Foreskin melanocyte (primary cell): ENCODE measurements at places on chromosomes 2 and 18.

DNA sequence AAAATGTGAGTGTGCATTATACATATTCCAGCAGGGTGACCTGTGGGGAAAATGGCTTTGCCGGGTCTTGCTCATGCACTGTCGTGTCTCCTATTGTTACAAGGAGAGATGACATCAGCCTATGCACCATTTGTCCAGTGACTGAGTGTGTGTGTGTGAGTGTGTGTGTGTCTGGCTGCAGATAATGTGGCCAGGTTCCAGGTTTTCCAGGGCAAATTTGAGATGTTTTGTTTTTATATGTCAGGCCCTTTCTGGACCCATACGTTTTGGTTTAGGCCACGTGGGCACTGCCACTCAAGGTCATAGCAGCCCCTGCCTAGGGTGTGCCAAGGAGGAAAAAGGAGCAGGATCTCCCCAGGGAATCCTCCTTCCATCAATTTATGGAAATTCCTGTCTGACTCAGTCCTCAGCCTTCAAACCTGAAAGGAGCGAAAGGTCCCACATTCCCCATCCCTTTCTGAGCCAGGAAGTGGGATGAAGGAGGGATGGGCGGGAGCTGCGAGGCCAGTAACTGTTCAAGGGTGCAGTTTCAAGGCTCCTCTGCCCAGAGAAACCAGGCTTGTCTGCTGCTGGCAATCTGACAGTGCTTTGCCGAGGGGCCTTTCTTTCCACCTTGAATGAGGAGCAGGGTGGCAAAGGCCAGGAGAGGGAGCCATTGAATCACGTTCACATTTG lies 93.0 kb upstream of the SMAD2 start:
- DNase-seq, result no peak

DNA sequence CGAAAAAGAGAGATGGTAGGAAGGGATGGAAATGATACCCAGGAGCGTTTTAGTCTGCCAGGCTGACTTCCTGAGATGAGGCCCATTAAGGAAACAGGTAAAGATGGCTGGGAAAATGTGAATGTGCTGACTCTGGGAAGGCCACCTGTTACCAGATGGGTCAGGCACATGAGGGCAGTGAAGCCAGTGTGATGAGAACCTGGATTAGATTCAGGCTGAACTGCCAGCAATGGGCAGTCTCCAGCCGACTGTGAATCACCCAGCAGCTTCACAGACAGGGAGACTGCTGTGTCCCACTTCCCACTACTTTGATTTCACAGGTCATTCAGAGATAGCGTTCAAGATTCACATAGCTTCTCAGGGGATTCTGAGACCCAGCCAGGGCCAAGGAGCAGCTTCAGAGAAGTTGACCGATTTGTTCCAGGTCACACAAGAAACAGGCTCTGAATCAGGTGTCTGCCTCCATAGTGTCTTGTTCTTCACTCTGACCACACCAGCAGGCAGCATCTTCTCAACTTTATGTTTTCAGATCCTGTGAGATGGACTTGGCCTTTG lies 26.4 kb downstream of the CAPN13 start:
- no peak for DNase-seq

- no peak for DNase-seq
Observed at GRCh38 chr2:124039032-124039431, 13.9 kb downstream of the CNTNAP5 start.

- no peak for DNase-seq
Observed at GRCh38 chr2:227378371-227378782, 729 bp downstream of the TM4SF20 start.

- DNase-seq, result no peak
Observed at GRCh38 chr2:56184500-56185011, 766 bp downstream of the CCDC85A start.

- DNase-seq, result peak; percentile 27
Observed at GRCh38 chr2:235669983-235670962, 176.4 kb downstream of the AGAP1 start.

DNA sequence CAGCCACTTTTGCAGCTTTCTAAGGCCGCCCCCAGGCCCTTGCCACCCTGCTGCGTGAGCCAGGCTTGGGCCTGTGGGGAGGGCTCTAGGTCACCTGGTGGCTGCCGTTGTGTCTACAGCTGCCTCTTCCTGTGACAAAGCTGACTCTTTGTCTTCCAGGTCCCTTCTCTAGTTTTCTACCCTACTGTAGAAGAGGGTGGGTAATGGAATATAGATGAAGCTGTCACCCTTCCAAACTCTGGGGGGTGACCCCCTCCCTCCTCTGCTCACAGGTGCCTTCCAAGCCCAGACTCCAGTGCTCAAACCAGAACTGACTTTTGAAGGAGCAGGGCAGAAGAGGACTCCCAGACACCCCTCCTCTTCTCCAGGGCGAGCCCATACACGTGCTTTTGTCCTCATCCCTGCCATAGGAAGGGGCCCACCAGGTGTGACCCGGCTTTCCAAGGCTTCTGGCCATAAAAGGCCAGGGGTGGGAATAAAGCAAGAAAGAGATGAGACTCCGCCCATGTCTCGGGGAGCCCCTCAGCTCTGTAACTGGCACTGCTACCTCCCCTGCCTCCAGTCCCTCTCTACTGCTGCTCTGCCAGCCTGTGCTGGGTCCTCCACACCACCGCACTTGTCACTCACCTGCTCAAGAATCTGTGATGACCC lies 17.9 kb upstream of the SDC1 start:
- DNase-seq, result no peak

DNA sequence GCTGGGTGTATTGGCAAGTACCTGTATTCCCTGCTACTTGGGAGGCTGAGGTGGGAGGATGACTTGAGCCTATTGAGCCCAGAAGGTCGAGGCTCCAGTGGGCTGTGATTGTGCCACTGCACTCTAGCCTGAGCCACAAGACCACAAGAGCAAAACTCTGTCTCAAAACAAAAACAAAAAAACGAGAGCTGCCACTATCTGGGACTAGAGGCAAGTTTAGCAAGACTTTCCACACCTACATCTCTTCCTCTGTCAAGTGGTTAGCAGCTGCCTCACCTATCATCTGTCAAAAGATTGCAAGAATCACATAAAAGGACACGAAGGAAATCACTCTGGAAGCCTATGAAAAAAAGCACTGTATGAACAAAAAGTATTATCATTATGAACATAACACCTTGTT lies 55.2 kb upstream of the RIOK3 start:
- no peak for DNase-seq

GRCh38 chr18:24398540-24398939 lies 916 bp upstream of the OSBPL1A start:
- peak; percentile 57 for DNase-seq

GRCh38 chr18:22822024-22822423 lies 111.1 kb upstream of the RBBP8 start:
- peak; percentile 55 for DNase-seq

GRCh38 chr2:25276569-25277465 lies 64.9 kb downstream of the DNMT3A start:
- no peak for DNase-seq

GRCh38 chr2:160783474-160783873 lies 289.9 kb upstream of the RBMS1 start:
- no peak for DNase-seq

DNA sequence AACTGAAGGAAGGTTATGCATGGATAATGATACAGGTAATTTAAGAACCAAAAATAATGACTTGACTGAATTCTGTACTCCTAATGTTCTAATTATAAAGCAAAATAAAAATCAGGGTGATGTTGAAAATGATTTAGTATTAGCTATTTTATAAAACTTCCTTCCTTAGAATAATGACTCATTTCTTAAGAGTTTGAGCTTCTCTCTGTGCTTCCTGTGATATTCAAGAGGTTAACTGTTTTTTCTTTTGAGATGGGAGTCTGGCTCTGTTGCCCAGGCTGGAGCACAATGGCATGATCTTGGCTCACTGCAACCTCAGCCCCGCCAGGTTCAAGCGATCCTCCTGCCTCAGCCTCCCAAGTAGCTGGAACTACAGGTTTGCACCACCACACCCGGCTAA lies 14.8 kb downstream of the HADHA start:
- no peak for DNase-seq

DNA sequence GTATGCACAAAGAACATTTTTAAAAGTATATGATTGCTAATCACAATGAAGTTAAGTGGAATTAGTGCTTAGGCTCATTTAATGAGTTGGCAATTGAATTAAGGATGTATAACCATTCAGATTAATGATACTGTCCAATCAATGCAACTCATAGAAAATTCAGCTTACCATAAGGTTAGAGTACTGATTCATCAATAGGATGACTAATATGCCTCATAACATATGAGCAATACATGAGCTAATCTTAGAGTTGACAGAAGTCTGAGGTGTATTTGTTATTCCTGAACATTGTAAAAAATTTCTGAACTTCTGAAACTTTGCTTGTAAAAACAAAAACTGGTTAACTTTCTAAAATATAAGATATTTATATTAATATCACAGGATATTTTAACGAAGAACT lies 118.3 kb upstream of the NETO1 start:
- no peak for DNase-seq

GRCh38 chr2:7929281-7929680 lies 752.6 kb upstream of the ID2 start:
- DNase-seq, result no peak

DNA sequence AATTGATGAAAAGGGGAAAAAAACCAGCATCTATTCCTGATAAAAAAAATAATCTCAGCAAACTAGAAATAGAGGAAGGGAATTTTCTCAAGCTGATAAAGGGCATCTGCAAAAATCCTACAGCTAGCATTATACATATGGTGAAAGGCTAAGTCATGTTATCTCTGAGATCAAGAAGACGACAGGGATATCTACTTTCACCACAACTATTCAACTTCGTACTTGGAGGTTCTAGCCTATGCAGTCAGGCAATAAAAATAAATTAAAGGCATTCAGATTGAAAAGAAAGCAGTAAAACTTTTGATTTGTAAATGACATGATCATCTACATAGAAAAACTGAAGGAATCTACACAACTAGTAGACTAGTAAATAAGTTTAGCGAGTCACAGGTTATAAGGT lies 58.2 kb downstream of the CAB39 start:
- no peak for DNase-seq

- no peak for DNase-seq
Observed at GRCh38 chr2:186540941-186541340, 48.9 kb upstream of the ITGAV start.

DNA sequence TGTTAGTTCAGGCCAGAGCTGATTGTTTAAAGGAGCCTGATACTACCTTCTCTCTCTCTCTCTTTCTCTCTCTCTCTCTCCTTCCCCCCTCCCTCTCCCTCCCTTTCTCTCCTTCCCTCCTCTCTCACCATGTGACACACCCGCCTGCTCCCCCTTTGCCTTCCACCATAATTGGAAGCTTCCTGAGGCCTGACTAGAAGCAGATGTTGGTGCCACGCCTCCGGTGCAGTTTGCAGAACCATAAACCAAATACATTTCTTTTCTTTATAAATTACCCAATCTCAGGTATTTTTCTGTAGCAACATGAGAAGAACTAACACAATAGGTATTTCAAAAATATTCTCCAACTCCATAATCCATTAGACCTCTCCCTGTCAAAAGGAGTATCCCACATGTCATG lies 62.4 kb downstream of the ANKRD62 start:
- no peak for DNase-seq

DNA sequence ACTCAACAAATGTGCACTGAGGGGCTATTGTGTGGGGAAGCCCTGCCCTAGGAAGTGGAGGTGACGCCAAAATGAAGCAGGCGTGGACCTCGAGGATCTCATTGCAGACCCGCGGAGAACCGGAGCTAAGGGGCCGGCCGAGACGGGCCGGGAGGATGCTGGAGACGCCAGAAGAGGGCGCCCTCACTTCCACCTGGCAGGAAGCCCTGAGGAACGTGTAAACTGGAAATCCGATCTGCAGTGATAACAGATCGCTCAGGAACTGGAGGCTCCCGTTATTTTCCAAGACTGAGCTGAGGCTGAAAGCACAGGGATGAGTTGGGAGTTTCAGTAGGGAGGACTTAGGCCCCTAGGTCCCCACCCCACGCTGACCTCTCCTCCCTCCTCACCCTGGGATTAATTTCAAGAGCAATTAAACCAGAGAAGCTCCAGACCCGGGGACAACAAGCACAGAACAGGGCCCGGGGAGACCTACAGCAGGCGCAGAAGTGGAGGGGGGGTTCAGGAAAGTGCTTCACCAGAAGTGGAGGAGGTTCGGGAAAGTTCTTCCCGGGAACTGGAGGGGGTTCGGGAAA lies 7.7 kb upstream of the COL6A3 start:
- DNase-seq, result peak; percentile 75

GRCh38 chr2:39913648-39914461 lies 134.8 kb upstream of the THUMPD2 start:
- peak; percentile 51 for DNase-seq

DNA sequence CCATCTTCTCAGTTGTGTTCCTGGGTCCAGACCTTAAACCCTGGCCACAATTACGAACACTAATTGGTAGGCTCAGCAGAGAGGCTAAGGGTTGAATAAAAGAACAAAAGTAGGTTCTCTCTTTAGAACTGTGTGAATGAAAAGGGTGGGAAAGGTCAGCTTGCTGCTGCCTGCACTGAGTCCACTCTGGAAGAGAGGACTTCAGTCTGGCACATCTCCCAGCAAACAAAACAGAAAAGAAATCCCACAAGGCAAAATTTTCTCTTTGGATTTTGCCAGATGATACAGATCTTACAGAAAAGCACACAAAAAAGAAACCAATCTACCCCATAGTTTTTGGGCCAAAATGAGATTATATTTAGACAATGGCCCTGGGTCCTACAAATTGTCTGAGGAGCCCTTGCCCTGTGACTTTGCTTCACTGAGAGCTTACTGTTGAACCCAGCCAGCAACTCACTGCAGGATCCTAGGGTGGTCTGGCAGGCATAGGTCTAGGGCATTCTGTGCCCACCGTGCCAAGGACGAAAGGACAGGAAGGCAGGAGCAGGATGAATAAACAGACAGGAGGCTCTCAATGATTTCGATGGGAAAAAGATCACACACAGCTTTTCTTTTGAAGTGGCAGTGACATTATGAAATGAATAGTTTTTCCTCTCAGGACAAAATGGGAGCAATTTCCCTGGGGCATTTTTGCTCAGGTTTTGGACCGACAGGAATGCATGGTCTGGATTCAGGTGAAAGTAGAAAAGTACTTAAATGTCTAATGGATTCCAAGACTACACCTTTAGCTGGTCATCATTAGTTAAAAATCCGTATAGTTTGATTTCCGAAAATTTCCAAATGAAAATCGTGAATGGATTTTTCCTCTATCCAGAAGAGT lies 68.4 kb upstream of the STAM2 start:
- DNase-seq, result no peak

GRCh38 chr18:79610461-79611039 lies 69.1 kb upstream of the CTDP1 start:
- DNase-seq, result no peak

- no peak for DNase-seq
Observed at GRCh38 chr2:149152469-149152953, 114.0 kb downstream of the LYPD6B start.

- no peak for DNase-seq
Observed at GRCh38 chr18:36821681-36822080, 7.1 kb downstream of the TPGS2 start.

- DNase-seq, result no peak
Observed at GRCh38 chr2:32464431-32464830, 107.6 kb downstream of the BIRC6 start.

- no peak for DNase-seq
Observed at GRCh38 chr18:22034276-22034675, 135.1 kb upstream of the GATA6 start.
